ENCODE measurements at places on chromosomes 12 and 14.
A peak's percentile ranks its signal among the peaks of the same experiment; 100 is the strongest.

- no peak for DNase-seq
Measured at GRCh38 chr12:105194947-105195346, 41.0 kb downstream of the APPL2 start.

- DNase-seq, result no peak
Measured at GRCh38 chr12:49843876-49844437, 1.1 kb upstream of the BCDIN3D start.

- no peak for DNase-seq
Measured at GRCh38 chr12:1534748-1535147, 59.6 kb downstream of the FBXL14 start.

DNA sequence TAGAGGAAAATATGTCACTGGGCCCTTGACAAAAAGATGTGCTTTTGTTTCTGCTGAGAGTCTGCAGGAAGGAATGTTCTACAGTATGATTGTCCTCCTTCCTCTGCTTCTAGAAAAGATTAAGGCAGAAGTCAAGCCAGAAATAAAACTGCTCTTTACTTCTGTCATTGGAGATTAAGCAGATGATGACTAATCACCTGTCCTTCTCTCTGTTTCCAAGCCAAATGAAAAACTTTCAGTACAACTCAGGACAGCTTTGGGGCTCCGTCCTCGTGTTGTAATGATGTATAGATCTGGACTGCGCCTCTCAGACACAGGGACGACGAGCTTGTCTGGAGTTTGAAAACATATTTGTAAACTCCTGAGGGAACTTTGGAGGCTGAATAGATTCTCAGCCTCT lies 159.3 kb downstream of the DYRK2 start:
- no peak for DNase-seq

- DNase-seq, result no peak
Measured at GRCh38 chr14:75165586-75166391, 10.6 kb downstream of the TMED10 start.

GRCh38 chr12:80692114-80692513 lies 15.3 kb upstream of the MYF6 start:
- no peak for DNase-seq

DNA sequence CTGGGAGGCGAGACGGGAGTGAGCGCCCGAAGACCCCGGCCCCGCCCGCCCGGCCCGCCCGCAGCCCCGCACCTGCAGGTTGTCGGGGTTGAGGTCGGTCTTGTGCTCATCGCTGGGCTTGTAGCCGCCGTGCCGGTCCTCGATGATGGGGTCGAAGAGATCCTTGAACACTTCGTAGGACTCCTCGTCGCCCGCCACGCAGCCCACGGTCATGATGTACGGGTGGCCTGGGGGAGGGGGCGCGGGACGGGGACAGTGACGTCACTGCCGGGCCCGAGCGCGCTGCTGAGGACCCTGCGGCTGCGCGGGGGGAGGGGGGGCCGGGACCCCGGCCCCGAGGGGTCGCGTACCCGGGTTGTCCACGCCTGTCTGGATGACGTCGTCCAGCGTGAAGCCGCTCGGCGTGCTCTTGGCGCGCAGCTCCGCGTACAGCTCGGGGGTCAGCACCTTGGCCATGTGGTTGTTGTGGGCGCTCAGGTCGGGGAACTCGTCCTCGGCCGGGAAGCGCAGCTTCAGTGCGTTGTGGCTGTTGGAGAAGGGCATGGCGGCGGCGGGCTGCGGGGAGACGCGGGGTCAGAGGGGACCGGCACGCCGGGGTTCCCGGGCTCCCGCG lies 573 bp downstream of the CKB start:
- DNase-seq, result no peak

DNA sequence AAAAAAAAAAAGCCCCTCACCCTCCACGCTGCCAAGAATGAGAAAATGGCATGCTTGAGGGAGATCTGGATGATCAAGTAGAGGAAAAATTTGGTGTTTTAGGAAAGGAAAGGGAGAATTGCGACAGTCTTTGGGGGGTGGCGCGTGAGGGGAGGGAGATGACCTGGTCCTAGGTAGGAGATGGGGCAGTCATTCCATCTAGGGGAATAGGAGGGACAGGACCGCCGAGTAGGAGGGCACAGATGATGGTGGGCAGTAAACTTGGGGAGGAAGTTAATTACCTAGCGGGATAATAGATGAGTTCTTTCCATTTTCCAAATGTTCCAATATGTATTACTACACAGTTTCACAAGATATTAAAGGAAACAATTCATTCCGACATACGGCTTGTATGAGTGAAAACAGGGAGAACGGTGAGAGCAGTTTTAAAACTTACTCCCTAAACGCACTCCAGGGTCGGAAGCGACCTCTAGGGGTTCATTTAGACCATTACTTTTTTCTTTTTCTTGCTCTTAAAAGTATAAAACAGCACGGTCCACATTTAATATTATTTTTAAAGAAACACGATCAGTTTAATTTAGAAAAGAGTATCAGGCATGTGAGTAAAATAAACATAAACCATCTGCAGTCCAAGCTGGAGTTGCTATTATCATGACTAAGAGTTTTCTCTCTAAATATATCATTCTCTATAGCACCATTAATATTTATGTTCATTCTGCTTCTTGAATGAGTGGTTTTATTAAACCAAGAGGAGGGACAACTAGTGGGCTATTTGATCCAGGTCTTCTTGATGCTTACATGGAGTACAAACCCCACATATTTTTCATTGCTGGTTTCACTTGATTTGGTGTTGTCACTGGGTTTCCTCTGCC lies 3.0 kb upstream of the FNTB start:
- DNase-seq, result peak; percentile 70

GRCh38 chr12:51976376-51977160 lies 25.1 kb downstream of the ACVR1B start:
- DNase-seq, result no peak

- DNase-seq, result no peak
Measured at GRCh38 chr12:117388951-117389446, 27.6 kb upstream of the NOS1 start.

Measured in AML-193 (cell line).